Hair follicle dermal papilla cell (primary cell): ENCODE measurements at places on chromosomes 2 and 18. TPM values are rescaled to one million over a fixed set of nuclear protein-coding genes. Genes with fewer than 3 reads are reported as not detected.

SP9 gene
- total RNA-seq: under 0.01 and 0.12 TPM in 2 replicates

TUBA3E gene
- not detected in 2 replicates for total RNA-seq

TMEM237 gene
- total RNA-seq: 34.6 and 41.8 TPM in 2 replicates

E2F6 gene
- 12.3 and 16.3 TPM in 2 replicates for total RNA-seq

ACMSD gene
- total RNA-seq: not detected in 2 replicates

SGO2 gene
- total RNA-seq: 1.7 and 2.3 TPM in 2 replicates

ARID5A gene
- 20.3 and 21.6 TPM in 2 replicates for total RNA-seq

TRIM43 gene
- not detected in 2 replicates for total RNA-seq

SERPINB12 gene
- 0.32 TPM in 1 of 2 replicates, not detected in the other for total RNA-seq
